Head of caudate nucleus (tissue), 42 donors: ENCODE measurements at places on chromosomes 2 and 18.

GRCh38 chr2:28702415-28702861 lies 49.2 kb upstream of the PPP1CB start:
- DNase-seq, result no peak

- no peak for DNase-seq
These were observed 152.5 kb upstream of the ACKR3 start for GRCh38 chr2:236417150-236417549.

DNA sequence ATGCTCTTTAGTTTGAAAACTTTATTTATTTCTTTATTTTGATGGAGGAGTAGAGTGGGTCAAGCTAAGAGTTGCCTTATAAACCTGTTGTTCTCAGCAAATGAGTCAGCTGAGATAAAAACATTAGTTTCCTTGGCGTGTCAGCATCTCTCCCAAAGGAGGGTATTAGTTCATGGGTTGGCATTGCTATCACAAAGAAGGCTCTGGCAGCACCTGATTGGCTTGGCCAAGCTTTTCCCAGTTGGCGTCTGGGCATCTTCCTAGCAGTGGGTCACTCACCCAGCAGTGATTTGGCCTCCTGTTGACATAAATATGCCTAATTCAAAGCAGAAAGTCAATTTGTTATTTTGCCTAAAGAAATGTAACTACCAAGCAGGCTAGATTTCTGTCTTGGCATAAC lies 200.7 kb upstream of the TNP1 start:
- DNase-seq, result no peak

DNA sequence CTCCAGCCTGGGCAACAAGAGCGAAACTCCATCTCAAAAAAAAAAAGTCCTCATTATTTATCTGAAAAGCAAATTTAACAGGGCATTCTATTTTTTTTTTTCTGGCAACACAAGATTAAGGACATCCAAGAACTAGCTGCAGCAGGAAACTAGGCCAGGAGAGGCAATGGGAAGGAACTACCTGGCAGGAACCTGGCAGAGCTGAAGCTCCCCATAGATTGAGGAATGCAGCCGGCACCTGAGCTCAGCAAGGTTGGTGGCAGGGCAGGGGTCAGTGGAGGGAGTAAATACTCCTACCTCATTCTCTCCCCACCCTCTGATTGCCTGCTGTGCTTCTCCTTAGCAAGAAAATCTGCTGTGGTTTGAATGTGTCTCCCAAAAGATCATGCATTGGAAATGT lies 30.4 kb upstream of the LAPTM4A start:
- DNase-seq, result no peak

DNA sequence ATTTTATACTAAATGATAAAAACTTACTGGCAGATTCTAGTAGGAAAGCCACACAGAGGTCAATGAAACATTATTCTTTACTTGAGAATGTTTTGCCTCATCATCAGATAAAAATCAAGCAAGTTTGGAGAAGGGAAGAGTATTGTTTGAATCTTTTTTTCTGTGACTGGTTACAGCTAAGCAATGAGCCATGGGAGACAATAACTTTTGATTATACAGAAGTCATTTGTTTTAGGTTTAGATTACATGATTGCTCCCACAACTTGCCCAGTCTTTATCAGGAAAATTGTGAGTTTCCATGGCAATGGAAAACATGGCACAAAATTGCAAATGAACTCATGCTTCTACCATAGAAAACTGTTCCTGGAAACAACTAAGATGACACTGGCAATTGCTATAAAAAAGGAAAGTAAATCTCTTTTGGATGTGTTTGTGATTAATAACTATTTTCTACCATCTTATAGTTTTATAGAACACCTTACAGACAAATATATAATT lies 476.8 kb downstream of the MBD2 start:
- no peak for DNase-seq
